MCF 10A (cell line): ENCODE measurements at places on chromosomes 16 and 17. TPM values are rescaled to one million over a fixed set of nuclear protein-coding genes. Genes with fewer than 3 reads are reported as not detected.

Gene SYCE1L
- total RNA-seq, result 9.0 and 12.2 TPM in 2 replicates

Gene OTOP3
- not detected in 2 replicates for total RNA-seq

Gene SLC16A13
- total RNA-seq, result 7.5 and 11.1 TPM in 2 replicates

Gene C16orf96
- not detected in 2 replicates for total RNA-seq

Gene KRTAP9-2
- not detected in 2 replicates for total RNA-seq

Gene KRTAP9-4
- not detected in 2 replicates for total RNA-seq

Gene HS3ST6
- total RNA-seq, result not detected in 2 replicates

Gene TP53TG3
- not detected in 2 replicates for total RNA-seq

Gene CDRT4
- total RNA-seq, result 11.3 and 19.6 TPM in 2 replicates

DNA sequence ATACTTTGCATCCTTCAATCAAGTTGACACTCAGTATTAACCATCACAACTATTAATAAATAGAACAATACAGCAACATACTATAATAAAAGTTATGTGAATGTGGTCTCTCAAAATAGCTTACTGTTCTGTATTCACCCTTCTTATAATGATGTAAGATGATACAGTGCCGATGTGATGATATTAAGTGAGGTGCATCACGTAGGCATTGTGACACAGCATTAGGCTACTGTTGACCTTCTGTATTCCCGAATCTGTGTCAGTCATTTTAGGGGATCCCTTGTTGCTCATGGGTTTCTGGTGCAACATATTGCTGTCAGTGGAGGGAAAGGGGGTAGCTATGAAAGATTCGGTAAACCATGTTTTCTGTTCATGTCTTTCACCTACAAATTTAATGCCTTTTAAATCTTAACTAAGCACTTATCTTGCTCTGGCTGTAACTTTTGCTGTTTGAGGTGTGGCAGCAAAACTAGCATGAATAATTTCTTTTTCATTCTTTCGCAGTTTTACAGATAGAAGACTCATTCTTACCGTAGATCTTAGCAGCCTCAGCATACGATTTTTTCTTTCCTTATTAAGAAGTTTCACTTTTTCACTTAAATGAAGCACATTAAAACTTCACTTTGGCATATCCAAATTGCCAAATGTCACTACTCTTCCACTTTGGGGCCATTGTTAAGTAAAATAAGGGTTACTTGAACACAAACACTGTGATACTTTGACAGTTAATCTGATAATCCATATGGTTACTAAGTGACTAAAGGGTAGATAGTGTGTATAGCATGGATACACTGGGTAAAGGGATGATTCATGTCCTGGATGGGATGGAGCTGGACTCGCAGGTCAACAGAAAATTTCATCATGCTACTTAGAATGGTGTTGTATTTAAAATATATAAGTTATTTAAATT lies 29.6 kb downstream of the NFAT5 start:
- peak; percentile 61 for DNase-seq

- no peak for DNase-seq
Measured at GRCh38 chr16:78988361-78988969, 612.1 kb downstream of the MAF start.

GRCh38 chr17:50625032-50625871 lies 9.4 kb upstream of the ABCC3 start:
- DNase-seq, result no peak

DNA sequence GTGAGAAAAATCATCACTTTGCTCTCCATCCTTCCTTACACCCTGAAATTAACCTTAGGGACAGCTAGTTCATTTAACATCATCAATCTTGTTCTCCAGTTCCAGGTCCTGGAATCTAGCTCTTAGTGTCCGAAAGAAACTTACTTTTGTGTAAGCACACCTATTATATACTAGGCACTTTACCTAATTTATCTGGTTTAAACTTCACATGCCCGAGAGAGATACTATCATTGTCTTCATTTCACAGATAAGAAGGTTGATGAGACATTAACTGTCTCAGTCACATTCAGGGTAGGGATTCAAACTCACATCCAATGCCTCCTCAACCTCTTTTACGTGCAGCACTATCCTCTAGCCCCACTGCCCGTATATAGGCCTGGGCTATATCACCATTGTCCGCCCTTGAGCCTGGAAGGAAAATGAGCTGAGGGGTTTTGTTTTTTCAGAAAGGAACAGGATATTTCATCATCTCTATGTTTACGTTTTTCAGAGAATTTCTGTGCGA lies 501 bp upstream of the AP2B1 start:
- DNase-seq, result no peak

DNA sequence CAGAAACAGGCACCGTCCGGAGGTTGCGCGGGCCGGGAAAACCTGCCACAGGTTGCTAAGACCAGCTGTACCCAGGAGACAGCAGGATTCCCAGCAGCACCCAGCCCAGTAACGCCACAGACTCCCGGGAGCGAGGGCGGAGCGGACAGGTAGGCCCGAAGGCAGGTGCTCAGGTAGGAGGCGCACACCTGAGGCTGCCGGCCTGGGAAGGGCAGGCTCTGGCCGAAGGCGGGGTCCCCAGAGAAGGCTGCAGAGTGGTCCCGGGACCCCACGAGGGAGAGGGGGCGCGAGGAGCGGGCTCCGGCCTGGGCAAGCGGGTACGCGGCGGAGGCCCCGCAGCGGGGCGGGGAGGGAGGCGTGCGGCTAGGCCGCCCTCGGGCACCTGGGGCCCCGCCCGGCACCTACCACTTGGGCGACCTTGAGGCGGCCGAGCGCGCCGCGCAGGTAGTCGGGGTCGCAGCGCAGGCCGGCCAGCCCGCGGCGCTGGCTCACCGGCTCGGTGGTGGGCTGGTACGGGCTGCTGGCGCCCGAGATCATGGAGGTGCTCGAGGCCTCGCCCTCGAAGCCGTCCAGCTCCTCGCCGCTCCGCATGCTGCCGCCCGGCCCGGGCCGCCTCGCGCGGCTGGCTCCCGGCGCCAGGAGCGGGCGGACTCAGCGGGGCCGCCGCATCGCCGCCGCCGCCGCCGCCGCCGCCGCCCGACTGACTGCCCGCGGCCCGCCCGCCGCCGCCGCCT lies 441 bp downstream of the CMTM4 start:
- DNase-seq, result peak; percentile 53

GRCh38 chr17:70171159-70171558 lies 1.8 kb downstream of the KCNJ2 start:
- no peak for DNase-seq

DNA sequence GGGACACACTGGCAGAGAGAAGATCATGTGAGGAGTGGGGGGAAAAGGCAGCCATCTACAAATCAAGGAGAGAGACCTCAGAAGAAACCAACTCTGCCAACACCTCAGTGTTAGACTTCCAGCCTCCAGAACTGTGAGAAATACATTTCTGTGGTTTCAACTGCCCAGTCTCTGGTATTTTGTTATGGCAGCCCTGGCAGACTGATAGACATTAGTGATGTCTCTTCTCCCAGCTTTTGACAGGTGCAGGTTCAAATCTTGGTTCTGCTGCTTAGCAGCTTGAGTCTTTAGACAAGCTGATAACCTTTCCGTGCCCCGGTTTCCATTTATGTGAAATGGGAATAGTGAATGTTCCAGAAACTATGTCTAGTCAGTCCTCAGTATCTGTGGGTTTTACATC lies 199.5 kb downstream of the SNX29 start:
- DNase-seq, result no peak

- peak; percentile 77 for DNase-seq
Measured at GRCh38 chr17:59848778-59849177, 44.0 kb downstream of the TUBD1 start.

DNA sequence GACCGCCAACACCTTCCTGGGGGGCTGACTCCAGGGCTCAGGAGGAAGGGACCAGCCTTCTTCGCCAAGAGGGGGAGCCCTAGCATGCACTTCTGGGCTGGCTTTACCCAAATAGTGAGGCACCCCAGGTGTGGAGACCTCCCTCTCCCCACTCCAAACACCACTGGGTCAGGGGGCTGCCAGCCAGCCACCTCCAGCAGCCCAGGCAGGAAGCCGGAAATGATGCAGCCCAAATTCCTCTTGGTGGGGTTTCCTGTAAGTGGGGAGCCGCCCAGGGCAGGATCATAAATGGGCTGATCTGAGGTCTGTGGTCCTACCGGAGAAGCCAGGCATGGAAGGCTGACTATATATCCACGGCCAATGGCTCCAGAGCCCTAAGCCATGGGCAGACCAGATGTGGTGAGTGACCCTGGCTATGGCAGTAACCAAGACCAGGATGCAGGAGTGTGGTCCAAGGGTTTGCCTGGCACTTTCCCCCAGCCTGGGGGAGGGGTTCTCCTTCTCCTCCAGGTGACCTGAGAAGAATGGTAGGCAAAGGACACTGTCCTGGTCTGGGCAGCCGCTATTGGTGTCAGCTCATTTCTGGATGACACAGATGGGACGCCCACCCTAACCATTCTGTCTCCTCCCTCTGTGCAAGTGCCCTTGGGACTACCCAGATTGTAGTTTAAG lies 4.2 kb downstream of the GIT1 start:
- DNase-seq, result no peak

GRCh38 chr17:72381597-72382397 lies 261.0 kb downstream of the SOX9 start:
- DNase-seq, result no peak

DNA sequence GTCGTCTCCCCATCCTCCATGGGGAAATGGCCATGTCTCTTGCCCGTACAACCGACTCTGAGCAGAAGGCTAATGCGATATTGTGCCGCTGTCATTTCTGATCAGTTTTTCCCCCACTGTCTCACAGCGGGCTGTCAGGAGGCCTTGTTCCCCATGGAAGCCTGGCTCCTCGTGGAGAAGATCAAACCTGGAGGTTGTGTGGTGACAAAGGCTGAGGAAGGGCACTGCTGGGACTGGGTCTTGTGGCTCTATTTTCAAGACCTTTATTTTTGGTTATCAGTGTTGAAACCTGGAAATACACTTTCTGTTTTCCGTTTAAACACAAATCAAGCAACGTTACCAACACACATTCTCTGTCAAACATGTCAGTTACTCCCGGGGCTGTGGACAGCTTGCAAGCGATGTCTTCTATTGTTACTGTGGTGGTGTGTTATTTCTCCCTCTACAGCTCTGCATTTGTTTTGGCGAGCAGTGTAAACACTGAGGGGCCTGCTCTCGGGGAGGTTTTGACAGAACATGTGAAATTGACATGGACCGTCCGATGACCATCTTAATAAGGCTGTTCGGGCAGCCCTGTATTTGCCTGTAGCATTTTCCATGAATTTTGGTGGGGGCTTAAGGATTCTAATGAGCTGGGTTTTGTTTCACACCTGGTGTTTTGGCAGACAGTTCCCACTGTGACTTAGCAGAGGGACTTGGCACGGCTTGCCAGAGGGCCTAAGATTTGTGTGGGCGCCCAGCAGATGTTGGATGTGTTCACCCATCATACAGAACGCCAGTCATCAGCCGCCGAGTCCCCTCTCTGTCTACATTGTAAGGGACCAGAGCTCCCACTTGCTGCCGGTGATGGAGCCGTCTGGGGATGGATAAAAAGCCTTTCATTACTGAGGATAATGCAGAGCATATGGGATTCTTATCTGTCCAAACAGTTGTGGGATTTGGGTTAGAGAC lies 12.5 kb downstream of the RBFOX1 start:
- DNase-seq, result no peak

- no peak for DNase-seq
Measured at GRCh38 chr16:25426829-25427228, 169.2 kb upstream of the ZKSCAN2 start.

GRCh38 chr17:60395508-60396065 lies 3.7 kb upstream of the USP32 start:
- DNase-seq, result no peak

DNA sequence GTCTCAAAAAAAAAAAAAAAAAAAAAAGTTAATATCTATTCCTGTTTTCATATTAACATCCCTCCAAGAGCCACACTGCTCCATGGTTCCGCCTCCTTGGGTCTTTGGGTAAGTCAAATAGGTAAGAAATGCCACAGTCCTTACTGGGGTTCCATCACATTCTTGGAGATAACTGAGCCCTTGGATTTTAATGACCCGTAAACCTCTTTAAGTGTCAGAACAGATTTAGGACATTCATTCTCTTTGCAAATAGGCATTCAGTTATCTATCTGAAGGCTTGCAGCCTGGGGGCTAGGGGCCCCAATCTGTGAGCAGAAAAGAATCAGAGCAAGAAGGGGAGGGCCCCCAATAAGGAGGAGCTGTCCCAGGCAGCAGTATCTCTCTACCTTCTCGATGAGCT lies 28.0 kb downstream of the MYH13 start:
- no peak for DNase-seq

DNA sequence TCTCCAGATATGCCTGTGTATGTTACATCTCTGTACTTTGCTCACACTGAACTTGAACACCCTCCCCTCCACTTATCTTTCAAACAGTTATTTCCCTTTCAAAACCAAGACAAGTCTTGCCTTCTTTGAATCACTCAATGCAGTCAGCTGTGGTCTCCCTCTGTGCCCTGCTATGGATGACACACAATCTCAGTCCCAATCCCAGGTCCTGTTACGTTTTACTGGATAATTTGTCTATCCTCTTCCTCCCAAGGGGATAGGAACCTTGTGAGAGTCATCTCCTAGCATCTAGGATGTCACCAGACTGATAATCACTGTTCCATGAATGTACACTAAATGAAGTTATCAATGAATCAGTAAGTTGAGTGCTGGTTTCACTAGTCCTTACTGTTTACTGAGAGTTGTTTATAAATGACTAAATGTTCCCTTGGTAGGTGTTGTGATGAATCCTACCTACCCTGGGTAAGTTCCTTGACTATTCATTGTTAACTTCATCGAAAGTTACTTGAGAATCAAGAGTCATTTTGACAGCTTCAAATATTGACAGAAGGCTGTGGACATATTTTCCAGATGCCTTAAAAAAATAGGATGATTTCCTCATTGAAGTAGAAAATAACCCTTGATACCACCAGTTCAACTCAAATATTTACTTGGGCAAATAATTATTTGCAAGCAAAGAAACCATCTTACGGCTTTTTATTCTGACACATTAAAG lies 244.9 kb downstream of the PRKCA start:
- DNase-seq, result no peak

GRCh38 chr17:57442914-57443571 lies 186.7 kb downstream of the MSI2 start:
- peak; percentile 59 for DNase-seq

- no peak for DNase-seq
Measured at GRCh38 chr17:31857920-31858641, 963 bp downstream of the COPRS start.
